ENCODE measurements at places on chromosomes 11 and 22.
A peak's percentile ranks its signal among the peaks of the same experiment; 100 is the strongest.

- no peak overlapping the region for H3K27ac ChIP-seq
- H3K27me3 ChIP-seq = no peaks in the 10 kb centered on the region
- H3K36me3 ChIP-seq = no peaks in the 10 kb centered on the region
- no peaks in the 10 kb centered on the region for H3K4me1 ChIP-seq
- no peak overlapping the region for H3K4me3 ChIP-seq
- DNase-seq = no peak
Observed at GRCh38 chr11:72144807-72145565, 9.5 kb downstream of the FOLR3 start.

- H3K36me3 ChIP-seq = no peaks in the 10 kb centered on the region
- H3K4me1 ChIP-seq = no peaks in the 10 kb centered on the region
- H3K27ac ChIP-seq = no peak overlapping the region
- no peaks in the 10 kb centered on the region for H3K27me3 ChIP-seq
- H3K4me3 ChIP-seq = no peak overlapping the region
Observed at GRCh38 chr11:93072229-93072914, 102.9 kb downstream of the MTNR1B start.

DNA sequence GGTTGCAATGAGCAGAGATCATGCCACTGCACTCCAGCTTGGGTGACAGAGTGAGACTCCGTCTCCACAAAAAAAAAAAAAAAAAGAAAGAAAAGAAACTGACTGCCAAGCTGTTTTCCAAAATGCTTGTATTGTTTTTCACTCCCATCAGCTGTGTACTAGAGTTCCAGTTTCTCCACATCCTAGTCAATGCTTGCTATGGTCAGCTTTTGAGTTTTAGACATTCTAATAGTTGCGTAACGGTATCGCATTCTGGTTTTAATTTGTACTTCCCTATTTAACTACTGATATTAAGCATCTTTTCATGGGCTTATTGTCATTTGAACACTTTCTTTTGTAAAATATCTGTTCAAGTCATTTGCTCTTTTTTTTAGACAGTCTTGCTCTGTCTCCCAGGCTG is 55.7 kb downstream of the TSPAN18 start:
- H3K27me3 ChIP-seq = no peaks in the 10 kb centered on the region
- H3K27ac ChIP-seq = no peak overlapping the region
- no peak overlapping the region for H3K4me3 ChIP-seq
- H3K4me1 ChIP-seq = peaks cover 27% of the 10 kb centered on the region
- H3K36me3 ChIP-seq = no peaks in the 10 kb centered on the region

- DNase-seq = no peak
- H3K4me3 ChIP-seq = no peak overlapping the region
Observed at GRCh38 chr11:87660926-87661660, 514.1 kb downstream of the RAB38 start.

DNA sequence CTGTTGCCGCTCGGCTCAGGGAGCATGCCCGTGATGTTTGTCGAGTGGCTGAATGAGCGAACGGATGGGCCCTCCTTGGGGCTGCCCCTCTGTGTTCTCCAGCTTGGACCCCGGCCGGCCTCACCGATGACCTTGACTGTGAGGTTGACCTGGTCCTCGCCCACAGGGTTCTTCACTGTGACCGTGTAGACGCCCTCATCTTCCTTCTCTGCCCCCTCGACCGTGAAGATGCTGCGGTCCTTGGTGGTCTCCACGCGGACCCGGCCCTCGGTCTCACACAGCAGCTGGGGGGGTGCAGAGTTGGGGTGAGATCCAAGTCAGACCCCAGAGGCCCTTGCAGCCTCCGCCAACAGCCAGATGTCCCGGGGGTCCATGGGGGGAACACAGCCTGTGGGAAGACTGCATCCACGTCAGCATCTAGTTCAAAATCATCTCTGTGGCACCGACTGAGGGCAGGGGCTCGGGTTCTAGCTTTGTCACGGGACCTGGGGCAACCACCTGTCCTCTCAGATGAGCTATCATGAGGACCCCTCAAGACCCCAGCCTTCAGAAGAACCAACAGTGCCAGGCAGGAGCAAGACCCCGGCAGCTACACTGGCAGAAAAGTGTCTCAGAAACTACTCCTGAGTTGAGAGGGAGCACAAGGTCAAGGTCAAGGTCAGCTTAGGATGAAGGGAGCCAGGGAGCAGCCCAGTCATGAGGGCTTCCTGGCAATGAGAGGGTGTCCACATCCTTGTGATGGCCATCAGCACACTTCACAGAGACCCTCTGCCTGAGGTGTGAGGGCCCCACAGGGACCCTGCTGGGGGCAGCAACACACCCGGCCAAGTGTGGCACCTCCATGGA is 13.9 kb downstream of the MYBPC3 start:
- no peak overlapping the region for H3K27ac ChIP-seq
- no peak overlapping the region for H3K4me3 ChIP-seq
- no peak for DNase-seq
- no peaks in the 10 kb centered on the region for H3K4me1 ChIP-seq
- H3K36me3 ChIP-seq = no peaks in the 10 kb centered on the region
- H3K27me3 ChIP-seq = no peaks in the 10 kb centered on the region

GRCh38 chr11:11420899-11421285 is 67.8 kb upstream of the CSNK2A3 start:
- peaks cover 11% of the 10 kb centered on the region for H3K27me3 ChIP-seq
- H3K27ac ChIP-seq = no peak overlapping the region
- H3K4me3 ChIP-seq = no peak overlapping the region
- no peak for DNase-seq

GRCh38 chr11:73513707-73514106 is 84.2 kb downstream of the FAM168A start:
- DNase-seq = no peak
- H3K27ac ChIP-seq = no peak overlapping the region
- no peak overlapping the region for H3K4me3 ChIP-seq
- no peaks in the 10 kb centered on the region for H3K36me3 ChIP-seq
- H3K4me1 ChIP-seq = no peaks in the 10 kb centered on the region
- no peaks in the 10 kb centered on the region for H3K27me3 ChIP-seq

DNA sequence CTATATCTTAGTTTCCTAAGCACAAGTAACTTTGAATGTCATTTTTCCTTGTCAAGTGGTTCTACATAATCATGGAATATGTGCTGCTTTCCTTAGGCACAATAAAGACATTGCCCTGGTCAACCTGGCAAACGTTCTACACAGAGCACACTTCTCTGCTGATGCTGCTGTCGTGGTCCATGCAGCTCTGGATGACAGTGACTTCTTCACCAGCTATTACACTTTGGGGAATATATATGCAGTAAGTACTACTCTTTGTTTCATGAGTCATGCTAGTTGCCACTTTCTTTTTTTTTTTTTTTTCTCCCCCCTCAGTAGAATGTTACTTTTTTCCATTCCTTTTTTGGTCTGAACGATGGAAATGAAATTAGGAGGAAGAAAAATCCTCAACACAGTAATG is 38.5 kb downstream of the TTC17 start:
- no peaks in the 10 kb centered on the region for H3K27me3 ChIP-seq
- no peaks in the 10 kb centered on the region for H3K4me1 ChIP-seq

GRCh38 chr11:34034053-34034452 is 17.5 kb upstream of the CAPRIN1 start:
- H3K4me3 ChIP-seq = no peak overlapping the region
- no peak for DNase-seq
- peaks cover 11% of the 10 kb centered on the region for H3K4me1 ChIP-seq
- no peak overlapping the region for H3K27ac ChIP-seq
- no peaks in the 10 kb centered on the region for H3K36me3 ChIP-seq

DNA sequence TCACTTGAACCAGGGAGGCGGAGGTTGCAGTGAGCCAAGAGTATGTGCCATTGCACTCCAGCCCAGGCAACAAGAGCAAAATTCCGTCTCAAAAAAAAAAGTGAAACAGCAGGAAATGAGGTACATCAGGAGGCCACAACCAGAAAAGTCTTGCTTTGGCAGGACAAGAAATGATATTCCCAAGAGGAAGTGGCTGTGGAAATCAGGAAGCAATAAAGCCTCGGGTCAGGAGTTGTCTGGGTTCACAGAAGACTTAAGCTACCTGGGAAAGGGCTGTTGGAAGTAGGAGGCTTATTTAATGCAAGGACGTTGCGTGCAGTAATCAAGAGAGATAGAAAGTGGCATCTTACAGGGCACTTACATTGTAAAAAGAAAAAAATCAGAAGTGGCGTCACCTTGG is 9.2 kb upstream of the RELT start:
- no peak for DNase-seq
- H3K36me3 ChIP-seq = peaks cover 65% of the 10 kb centered on the region
- no peaks in the 10 kb centered on the region for H3K27me3 ChIP-seq

DNA sequence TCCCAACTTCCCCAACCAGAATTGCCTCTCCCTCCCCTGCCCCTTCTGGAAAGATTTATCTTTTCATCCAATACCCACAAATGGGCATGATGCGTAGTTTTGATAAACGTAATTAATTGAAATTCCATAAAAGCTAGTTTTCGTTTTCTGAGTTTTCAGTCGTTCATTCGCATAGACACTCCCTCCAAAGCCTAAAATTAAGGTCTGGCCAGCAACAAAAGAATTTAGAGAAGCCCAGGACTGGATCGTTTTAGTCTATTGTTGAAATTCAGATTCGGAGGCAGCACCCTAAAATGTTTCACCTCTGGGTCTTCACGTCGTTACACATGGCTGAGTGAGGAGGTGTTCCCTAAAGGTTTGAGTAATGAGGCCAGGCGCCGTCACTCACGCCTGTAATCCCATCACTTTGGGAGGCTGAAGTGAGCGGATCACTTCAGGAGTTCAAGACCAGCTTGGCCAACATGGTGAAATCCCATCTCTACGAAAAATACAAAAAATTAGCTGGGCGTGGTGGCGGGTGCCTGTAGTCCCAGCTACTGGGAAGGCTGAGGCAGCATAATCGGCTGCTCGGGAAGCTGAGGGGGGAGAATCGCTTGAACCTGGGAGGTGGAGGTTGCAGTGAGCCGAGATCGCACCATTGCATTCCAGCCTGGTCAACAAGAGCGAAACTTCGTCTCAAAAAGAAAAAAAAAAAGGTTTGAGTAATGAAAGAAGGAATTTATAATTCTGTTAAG is 589 bp upstream of the NDUFC2 start:
- H3K27ac ChIP-seq = peak overlapping the region; percentile 85
- peak overlapping the region; percentile 93 for H3K4me3 ChIP-seq
- H3K4me1 ChIP-seq = no peaks in the 10 kb centered on the region
- no peak for DNase-seq

- DNase-seq = no peak
- H3K27me3 ChIP-seq = no peaks in the 10 kb centered on the region
- H3K27ac ChIP-seq = no peak overlapping the region
- no peak overlapping the region for H3K4me3 ChIP-seq
- H3K36me3 ChIP-seq = peaks cover 17% of the 10 kb centered on the region
- H3K4me1 ChIP-seq = peaks cover 5% of the 10 kb centered on the region
Observed at GRCh38 chr11:44860346-44860745, 90.3 kb downstream of the TP53I11 start.

DNA sequence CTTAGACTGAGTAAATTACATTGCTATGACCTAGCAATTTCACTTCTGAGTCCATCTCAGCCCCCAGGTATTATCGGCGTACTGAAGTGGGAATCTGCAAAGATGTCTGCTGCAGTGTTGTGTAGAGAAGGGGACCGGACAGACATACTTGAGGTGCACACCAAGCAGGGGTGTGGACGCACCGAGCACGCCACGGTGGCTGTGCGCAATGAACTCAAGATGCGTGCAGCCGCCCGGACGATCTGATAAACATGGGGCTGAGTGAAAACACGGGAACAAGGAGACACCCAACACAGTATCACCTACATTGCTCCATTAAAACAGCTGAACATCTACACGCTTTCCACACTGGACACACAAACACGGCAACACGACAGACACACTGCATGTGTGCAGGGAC is 454.3 kb downstream of the OPCML start:
- DNase-seq = no peak
- peaks cover 44% of the 10 kb centered on the region for H3K27me3 ChIP-seq
- H3K36me3 ChIP-seq = no peaks in the 10 kb centered on the region
- no peak overlapping the region for H3K27ac ChIP-seq
- no peaks in the 10 kb centered on the region for H3K4me1 ChIP-seq

GRCh38 chr11:57237204-57237681 is at the start of gene APLNR:
TSS of gene APLNR (minus strand) at chr11:57237250. CDS start at chr11:57237004, 246 bp downstream.
- no peak for DNase-seq
- no peaks in the 10 kb centered on the region for H3K4me1 ChIP-seq
- H3K36me3 ChIP-seq = no peaks in the 10 kb centered on the region
- H3K27ac ChIP-seq = no peak within 1 kb of the TSS
- peak within 1 kb of the TSS; percentile 1 for H3K4me3 ChIP-seq

DNA sequence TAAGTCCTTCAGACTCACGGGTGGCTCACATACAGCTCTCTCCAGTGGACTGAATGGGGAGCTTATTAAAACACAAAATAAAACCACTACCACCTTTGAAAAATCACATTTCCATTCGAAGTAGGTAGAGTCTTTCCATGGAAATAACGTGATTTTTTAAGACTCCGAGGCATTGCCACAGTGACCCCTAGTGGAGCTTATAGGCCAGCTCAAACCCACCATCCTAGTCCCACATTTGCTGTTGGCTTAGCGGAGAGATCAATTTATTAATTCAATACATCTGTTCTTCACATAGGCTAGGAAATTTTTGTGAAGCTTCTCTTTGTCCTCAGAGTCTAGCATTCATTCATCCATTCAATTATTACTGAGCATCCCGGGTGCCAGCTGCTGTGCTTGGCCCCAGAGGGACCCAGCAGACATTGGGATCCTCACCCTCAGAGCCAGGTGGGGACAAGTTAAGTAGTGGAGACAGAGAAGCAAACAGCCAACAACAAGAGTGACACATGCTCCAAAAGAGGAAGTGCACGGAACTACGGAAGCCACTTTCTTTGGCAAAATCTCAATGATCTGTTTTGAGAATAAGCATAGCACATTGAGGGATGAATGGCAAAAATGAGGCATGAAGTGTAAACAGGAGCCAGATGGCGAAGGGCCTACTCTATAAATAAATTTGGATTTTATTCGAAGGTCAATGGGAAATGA is 10.2 kb upstream of the P4HA3 start:
- DNase-seq = no peak
- H3K27me3 ChIP-seq = no peaks in the 10 kb centered on the region
- no peak overlapping the region for H3K27ac ChIP-seq
- peaks cover 8% of the 10 kb centered on the region for H3K4me1 ChIP-seq

DNA sequence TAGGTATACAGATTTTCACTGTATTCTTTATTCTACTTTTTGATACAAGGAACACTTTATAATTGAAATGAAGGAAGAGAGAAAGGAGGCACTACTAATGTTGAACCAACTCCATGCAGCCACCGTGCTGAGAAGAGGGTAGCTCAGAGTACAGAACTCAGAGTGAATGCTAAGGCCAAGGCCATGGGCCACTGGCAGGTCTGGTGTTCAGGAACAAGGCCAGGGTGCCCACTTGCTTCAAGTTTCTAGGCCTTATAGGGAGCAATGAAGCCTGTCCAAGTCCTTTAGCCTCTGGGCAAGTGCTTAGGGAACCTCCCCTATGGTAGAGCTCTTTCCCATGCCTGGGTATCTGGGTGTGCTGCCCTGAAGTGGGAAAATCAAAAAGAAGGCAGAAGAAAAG is 235.0 kb downstream of the TENM4 start:
- no peak overlapping the region for H3K27ac ChIP-seq
- H3K36me3 ChIP-seq = no peaks in the 10 kb centered on the region
- H3K27me3 ChIP-seq = no peaks in the 10 kb centered on the region
